ENCODE measurements at places on chromosomes 7 and 10.

- DNase-seq: no peak
These were observed 31.9 kb downstream of the ZAN start for GRCh38 chr7:100765250-100765649.

- peak; percentile 60 for DNase-seq
These were observed 52.8 kb downstream of the NRF1 start for GRCh38 chr7:129664029-129665012.

GRCh38 chr7:67525588-67525987 is 529.0 kb downstream of the TYW1 start:
- no peak for DNase-seq

DNA sequence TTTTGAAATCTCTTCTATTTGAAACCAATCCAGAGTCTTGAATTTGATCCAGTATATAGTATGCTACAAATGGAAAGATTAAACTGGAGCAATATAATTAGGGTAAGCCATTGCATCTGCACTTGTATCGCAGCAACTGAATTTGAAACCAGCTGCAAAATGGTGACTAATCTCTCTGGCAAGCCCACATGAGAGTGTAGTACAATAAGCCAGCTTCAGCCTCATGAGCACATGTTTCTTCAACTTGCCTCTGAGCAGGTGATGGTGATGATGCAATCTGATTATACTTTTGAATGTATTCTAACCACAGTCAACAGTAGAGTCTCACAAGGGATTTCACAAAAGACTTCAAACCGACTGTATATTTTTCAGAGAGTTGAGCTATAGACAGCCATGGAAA is 829 bp upstream of the RPA3 start:
- peak; percentile 63 for DNase-seq

GRCh38 chr7:39069031-39069430 is 91.3 kb downstream of the POU6F2 start:
- no peak for DNase-seq

DNA sequence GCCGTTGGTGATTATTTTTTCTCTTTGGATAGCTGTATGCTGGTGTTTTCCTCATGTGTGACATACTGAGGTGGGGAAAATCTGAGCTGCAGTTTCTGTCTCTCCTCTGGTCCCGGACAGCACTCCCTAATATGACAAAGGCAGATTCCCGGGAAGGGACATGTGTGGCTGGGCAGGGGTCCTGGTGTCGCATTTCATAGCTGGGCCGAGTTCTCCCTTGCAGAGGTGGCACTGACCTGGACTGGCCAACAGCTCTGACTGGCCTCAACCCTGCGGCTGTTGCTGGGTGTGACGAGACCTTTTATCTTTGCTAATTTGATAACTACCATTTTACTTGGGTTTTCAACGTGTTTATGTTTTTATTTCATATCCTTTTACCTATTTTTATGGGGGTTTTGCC is 248.6 kb upstream of the TCERG1L start:
- no peak for DNase-seq

DNA sequence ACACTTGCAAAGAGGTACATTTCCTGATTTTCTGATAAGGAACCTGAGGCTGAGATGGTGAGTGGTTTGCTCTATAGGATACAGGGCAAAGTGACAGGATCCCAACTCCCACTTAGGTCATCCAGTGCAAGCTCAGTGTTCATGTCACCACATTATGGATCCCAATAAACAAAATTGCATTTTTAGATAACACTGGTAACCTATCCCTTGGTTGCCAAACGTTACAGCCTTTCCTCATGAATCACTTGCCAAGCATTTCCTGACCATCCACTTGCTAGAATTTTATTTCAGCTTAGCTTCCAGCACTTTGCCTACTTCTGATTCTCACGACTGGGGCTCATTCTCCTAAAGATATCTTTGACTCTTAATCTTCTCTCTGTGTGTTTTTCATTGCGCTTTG is 131.4 kb upstream of the ODAD2 start:
- DNase-seq: no peak

- no peak for DNase-seq
These were observed 8.0 kb downstream of the XRCC2 start for GRCh38 chr7:152667958-152668357.

DNA sequence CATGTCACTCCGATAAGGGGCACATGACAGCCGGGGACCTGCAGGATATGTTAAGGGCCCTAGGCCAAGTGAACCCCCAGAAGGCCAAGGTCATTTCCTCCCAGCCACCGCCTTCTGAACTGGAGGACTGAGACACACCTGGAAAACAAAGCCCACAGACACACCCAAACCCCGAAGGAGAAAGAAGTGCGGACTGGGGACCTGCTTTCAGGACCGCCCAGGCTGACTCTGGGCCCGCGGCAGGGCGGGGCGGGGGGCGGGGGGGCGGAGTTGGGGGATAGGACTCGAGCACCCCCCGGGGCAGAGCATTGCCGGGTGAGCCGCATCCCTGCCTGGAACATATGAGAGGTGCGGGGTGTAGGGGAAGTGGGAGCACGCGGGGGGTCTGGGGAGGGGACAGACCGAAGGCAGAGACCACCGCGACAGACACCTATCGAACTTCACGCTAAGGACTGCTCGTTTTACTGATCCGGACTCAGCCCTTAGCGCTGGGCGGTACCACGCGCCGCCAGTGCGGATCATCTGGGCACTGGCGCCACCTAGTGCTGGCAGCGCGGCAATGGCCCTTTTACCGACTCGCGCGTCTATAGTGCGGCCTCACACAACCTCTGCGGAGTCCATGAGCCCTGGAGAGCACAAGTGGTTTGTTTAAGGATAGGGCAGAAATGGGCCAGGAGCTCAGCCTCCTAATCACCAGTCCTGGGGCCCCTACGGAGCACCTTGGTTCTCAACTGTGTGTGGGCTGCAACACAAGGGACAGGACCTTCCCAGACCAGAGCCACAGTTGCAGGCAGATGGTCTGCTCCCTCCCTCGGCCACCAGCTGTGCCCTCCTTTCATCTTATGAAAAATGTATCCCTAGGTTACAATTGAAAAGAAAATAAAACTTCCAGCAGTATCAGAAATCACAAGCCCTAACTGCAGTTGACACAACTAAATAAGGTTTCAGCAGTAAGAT is 157.6 kb downstream of the HERPUD2 start:
- DNase-seq: peak; percentile 93

GRCh38 chr10:79105150-79105739 is 36.5 kb downstream of the ZMIZ1 start:
- DNase-seq: no peak

- DNase-seq: no peak
These were observed 42.4 kb downstream of the REEP3 start for GRCh38 chr10:63563623-63564022.

GRCh38 chr10:60649485-60650377 is 128.5 kb upstream of the CDK1 start:
- peak; percentile 35 for DNase-seq

DNA sequence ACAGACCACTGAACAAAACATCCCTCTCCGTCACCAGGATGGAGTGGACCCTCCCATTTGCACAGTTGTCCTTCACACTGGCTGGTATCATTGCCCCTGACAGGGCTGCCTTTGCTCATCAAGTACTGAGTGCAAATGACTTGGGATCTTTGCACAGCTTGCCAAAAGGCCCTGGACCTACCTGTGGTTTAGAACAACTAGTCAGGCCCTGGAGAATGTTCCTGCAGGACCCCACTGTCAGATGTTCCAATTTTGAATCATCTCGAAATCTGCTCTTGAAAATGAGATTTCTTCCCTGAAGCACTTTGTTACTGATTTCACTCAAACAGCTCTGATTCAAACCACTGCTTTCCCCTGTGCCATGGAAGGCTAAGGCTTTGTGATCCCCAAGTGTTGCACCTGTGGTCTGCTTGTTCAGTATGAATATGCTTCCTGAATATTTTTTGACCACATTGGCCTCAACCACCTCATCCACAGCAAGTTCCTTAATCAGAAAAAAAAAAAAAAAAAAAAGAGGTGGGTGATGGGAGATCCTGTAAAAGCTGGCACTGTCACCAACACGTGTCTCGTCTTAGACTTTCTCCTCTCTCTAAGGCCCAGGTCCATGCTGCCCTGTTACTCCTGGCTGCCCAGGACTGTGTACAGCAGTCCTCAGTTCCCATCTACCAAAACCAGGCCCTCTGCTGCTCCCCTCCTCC is 2.7 kb upstream of the AOAH start:
- no peak for DNase-seq

- DNase-seq: no peak
These were observed 669.2 kb downstream of the TNS3 start for GRCh38 chr7:46912692-46913091.

DNA sequence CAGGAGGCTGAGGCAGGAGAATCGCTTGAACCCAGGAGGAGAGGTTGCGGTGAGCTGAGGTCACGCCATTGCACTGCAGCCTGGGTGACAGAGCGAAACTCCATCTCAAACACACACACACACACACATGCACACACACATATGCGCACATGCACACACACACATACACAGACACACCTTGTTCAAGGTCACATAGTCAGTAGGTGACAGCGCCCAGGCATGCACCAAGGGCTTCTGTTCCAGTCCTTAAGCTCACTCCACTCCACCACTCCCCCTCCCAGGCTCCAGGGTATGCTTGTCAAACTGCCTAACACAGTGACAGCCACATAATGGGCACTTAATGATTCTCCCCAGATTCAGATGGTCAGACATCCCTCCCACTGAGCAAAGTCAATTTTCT is 37.0 kb downstream of the KCNMA1 start:
- DNase-seq: peak; percentile 47

- no peak for DNase-seq
These were observed 1.4 kb upstream of the IL6 start for GRCh38 chr7:22725585-22725984.

GRCh38 chr7:158536871-158537515 is 50.6 kb downstream of the PTPRN2 start:
- no peak for DNase-seq

GRCh38 chr10:15335508-15335907 is 35.6 kb downstream of the FAM171A1 start:
- no peak for DNase-seq

GRCh38 chr10:28710202-28710886 is 33.0 kb downstream of the BAMBI start:
- DNase-seq: no peak

DNA sequence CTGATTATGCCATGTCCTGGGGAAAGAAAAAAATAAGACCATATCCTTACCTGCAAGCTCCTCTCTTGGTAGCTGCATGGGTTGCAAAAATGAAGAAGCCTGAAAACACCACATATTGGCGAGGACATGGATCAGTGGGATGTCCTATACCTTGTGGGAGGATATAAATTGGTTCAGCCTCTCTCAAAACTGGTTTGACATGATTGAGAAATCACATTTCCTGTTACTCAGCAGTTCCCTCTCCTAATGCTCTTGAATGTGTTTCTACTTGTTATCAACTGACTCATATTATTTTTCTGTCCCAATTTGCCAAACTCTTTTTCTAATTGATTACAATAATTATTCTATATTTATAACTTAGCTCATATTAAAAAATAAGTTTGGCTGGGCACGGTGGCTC is 380.2 kb downstream of the EXOC4 start:
- DNase-seq: no peak

- no peak for DNase-seq
These were observed 6.6 kb downstream of the TRIM8 start for GRCh38 chr10:102650655-102651454.

- DNase-seq: peak; percentile 69
These were observed 15.1 kb downstream of the GPR146 start for GRCh38 chr7:1059200-1060091.

GRCh38 chr7:3893789-3894153 is 592.7 kb downstream of the SDK1 start:
- DNase-seq: no peak

DNA sequence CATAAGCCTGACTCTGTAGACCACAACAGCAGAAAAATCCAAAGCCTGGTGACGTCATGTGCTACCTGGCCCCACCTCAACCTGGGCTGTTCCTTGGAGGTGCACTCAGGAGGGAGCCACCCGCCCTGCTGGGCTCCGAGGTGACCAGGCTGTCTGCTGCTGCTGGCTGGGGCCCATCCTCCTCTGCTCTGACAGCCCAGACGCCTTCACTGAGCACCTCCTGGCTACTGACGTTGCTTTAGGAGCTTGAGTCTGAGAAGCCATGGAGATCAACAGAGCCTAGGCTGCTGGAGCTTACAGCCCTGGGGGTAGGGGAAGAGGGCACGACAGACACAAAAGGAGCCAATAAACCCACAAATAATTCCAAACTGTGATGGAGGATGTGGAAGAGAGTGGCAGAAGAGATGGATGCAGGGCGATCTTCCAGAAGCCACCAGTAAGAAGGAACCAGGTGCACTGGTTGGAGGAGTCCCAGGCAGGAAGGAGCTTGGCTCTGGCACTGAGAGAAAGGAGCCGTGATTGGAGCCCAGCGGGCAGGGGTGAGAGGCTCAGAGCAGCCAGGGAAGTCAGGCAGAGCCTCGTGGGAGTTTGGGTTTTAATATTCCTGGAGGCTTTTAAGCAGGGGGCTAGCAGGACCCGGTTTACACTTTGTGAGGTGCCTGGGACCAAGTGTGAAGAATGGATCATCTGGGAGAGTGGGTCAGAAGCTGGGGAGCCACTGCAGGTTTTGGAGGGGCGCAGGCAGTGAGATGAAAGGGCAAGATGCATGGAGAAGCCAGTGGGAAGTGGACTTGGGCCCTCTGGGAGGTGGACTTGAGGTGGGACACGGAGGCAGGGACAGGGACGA is 1.7 kb upstream of the PTPRE start:
- no peak for DNase-seq

DNA sequence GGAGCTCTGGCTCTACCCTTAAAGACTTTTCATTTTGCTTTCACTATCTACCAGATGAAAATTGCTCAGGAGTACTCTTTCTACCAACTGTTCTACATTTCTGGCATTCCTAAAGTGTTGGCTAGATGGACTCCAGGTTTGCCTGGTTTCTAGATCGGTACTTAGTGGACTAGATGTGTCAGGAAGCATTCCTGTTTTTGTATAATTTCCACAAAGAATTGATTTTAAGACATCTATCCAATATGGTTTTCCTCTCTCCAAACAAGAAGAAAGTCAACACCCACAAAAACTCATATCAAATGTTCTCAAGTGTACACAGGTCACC is 157.7 kb downstream of the CHRM2 start:
- DNase-seq: no peak

DNA sequence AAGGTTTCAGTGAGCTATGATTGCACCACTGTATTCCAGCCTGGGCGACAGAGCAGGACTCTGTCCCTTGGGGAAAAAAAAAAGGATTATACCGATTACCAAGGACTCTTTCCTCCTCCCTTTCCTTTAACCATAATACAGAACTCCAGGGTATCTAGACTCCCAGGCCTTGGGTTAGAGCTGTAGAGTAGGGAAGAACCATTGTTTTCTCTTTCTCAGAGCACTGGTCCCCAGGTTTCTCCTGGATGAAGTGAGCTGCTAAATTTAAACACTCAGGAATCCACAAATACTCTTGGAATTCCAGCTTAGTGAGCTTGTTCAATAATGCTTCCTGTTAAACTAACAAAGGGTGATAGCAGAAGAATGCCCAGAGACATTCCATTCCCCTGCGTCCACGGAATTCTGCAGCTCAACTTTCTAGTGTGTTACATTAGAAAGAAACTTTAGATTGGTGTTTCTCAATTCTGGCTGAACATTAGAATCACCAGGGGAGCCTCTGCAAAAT is 14.6 kb upstream of the RPEL1 start:
- DNase-seq: peak; percentile 69
